ENCODE measurements at places on chromosomes 1 and 21.
A peak's percentile ranks its signal among the peaks of the same experiment; 100 is the strongest.

DNA sequence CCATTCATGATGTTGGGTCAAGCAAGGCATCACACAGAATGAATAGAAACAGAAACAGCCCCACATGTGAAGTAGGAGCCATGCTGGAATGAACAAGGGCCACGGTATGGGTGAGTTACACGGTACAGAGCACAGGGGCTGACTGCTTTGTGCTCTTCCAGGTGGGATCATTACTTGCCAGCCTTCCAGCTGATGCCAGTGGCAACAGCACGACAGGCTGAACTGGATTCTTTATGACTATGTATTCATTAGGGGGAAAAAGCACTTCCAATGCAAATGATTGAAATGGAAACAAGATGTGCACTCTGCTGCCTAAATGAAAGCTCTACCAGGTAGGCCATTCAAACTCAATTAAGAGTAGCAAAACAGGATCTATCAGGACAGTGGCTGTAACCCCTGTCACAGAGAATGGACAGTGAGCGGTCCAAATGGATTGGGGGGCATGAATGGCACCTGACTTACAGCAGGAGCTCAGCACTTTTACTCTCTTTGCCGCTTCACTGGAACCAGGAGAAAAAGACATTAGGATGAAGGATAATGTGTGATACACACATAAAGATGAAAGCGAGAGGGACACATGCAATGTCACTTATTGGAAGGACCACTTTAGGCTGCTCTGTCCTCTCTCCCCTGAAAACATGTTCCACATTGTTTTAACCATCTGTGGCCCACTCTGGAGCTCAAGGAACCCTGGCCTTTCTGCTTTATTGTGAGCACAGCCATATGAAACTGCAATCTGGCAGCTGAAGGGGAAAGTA, 23.4 kb upstream of the IRF2BP2 start:
- DNase-seq, result no peak

DNA sequence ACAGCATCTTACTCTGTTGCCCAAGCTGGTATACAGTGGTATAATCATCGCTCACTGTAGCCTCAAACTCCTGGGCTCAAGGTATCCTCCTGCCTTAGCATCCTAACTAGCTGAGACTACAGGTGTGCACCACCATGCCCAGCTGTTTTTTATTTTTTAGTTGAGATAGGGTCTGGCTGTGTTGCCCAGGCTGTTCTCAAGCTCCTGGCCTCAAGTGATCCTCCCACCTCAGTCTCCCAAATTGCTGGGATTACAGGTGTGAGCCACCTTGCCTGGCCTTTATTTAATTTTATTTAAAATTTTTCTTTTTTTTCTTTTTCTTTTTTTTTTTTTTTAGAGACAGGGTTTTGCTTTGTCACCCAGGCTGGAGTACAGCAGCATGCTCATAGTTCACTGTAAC, 9.2 kb downstream of the MAP7D1 start:
- DNase-seq, result no peak

GRCh38 chr1:53298045-53298637, 29.7 kb downstream of the LRP8 start:
- no peak for DNase-seq

GRCh38 chr1:200165493-200166220, 138.1 kb downstream of the NR5A2 start:
- no peak for DNase-seq

DNA sequence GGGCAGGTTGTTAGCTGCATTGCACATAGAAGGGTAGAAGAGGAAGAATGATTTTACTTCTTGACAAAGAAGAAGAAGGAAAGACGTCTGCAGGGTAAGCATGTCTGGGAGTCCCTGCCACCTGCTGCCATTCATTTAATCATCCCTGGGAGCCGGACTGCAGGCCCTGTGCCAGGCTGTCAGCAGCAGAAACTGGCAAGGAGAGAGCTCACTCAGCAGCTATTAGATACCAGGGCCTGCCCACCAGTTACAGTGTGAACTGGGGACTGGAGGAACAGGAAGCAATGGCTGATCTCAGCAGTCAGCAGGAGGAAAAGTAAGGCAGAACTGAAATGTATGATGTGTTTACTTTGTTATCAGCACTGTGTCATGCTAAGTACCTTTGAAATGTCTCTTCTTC, 75.7 kb upstream of the C1orf87 start:
- DNase-seq, result no peak

DNA sequence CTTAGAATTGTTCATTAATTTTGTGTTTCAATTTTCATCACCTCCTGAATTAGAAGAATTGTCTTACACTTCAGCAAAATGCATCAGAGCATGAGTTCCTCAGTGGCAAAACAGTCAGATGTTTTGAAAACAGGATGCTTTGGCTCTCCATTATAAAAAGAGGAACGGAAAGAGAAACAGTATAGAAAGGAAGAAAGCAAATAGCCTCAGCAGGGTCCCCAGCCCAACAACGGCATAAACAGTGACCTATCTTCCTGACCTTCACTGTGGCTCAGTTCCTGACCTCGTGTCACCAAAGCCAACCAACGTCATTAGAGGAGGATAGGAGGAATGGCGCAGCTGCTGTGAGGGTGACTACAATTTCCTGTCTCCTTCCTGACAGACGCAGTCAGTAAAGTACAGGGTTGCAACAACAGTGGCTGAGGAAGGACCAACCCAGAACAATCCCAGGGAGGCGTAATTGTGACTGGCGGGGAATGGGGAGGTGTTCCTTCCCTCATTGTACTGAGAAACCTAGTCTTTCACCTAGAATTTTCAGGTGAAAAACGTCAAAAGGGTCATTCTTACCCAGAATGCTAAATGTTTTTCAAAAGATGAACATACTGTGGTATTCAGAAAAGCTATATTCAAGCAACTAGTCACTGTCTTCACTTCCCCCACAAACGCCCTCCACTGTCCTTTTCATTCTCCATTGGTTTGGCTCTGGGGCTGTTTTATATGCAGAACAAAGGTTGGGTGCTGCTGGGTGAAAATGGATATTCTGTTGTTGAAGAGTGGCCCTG, 197.9 kb upstream of the SGIP1 start:
- no peak for DNase-seq

DNA sequence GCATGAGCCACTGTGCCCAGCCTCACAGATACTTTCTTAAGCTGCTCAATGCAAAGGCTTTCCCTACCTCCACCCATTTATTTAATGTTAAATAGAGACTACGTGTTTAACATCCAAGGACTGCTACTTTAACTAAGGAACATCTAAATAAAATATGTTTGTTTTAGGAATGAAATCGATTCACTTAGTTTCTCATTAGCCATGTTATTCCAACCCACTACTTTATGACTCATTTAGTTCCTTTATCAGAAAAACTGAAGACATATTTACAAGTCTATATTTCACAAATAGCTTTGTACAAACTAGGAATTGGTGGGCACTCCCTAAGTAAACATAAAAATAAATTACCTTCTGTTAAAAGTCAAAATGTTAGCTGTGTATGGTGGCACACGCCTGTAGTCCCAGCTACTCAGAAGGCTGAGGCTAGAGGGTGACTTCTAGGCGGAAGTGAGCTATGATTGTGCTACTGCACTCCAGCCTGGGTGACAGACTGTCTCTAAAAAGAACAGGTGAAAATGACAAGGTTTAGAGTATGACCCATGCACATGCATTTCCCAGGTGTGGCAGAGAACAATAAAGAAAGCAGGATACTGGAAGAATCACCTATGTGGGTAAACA, 39.9 kb upstream of the AK4 start:
- DNase-seq, result no peak

- DNase-seq, result no peak
Observed at GRCh38 chr1:1197551-1198422, 8.6 kb downstream of the TNFRSF18 start.

DNA sequence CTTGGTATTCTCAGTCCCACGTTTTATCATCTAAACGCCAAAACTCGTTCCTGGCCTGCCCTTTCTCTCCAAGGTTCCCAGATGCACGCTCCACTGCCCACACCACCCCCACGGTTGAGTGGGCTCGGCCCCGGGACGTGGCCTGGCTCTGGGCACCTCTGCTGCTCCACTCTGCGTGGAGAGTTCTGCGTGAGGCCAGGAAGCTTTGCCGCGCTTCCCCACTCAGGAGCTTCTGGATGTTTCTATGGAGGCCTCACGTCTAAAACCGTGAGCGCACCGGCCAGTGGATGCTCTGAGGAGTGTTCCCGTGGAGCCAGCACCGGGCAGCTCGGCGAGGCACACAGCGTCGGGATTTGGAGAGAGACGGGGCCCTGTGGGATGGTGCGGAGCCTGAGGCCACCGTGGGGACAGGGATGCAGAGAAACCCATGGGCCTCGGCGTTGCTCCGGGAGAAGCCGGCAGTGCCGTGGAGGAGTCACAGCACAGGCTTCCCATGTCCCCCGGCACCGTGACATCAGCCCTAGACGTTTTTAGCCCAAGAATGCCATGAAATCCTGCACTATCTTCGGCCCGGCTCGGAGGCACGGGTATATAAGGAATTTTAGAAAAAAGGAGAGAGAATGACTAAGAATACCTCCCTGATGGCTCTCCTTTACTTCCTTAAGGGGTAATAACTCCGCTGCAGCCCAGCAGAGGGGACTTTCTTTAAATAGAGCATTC, 125.9 kb downstream of the PRDM16 start:
- no peak for DNase-seq

DNA sequence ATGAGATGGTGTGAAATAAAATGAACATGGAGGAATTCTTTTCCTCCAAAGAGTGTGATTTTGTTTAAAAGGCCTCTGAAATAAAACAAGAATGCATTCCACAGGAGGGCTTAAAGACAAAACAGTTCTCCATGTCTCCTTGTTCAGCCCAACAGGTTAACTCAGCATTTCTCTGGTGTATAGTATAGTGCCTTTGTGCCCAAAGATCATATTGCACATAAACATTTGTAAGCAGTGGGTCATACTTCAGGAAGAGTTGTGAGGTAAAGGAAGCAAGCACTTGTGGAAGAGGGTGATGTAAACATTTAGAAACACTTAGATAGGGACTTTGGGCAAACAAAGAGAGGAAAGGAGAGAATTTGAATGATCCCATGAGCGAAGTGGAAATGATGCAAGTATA, 433.9 kb downstream of the SIPA1L2 start:
- no peak for DNase-seq

- DNase-seq, result no peak
Observed at GRCh38 chr1:242827538-242827937, 303.0 kb upstream of the PLD5 start.

DNA sequence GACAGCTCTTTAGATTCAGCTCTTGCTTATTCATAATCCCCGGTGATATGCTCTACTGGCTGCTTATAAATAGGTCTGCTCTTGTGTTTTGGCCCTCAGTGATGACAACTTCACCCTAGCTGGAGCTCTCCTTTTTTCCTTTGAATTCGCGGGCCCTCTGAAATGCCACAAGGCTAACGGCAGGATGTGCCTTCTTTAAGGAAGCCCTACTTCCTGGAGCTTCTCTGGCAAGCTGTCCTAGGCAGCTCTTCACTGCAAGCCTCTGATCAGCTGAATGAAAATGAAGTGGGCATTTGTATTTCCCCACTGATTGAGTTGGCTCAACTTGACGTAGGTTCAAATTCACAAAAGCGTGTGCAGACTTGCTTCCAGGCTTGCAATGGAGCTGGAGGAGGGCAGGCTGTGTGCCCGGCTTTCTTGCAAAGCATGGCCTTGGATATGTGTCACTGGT, 22.2 kb downstream of the SGIP1 start:
- DNase-seq, result no peak

- DNase-seq, result no peak
Observed at GRCh38 chr1:226406401-226406881, 1.5 kb downstream of the PARP1 start.

GRCh38 chr1:983798-984475, 2.0 kb upstream of the PERM1 start:
- DNase-seq, result peak; percentile 42

GRCh38 chr1:209567698-209568175, 15.8 kb upstream of the CAMK1G start:
- DNase-seq, result no peak

DNA sequence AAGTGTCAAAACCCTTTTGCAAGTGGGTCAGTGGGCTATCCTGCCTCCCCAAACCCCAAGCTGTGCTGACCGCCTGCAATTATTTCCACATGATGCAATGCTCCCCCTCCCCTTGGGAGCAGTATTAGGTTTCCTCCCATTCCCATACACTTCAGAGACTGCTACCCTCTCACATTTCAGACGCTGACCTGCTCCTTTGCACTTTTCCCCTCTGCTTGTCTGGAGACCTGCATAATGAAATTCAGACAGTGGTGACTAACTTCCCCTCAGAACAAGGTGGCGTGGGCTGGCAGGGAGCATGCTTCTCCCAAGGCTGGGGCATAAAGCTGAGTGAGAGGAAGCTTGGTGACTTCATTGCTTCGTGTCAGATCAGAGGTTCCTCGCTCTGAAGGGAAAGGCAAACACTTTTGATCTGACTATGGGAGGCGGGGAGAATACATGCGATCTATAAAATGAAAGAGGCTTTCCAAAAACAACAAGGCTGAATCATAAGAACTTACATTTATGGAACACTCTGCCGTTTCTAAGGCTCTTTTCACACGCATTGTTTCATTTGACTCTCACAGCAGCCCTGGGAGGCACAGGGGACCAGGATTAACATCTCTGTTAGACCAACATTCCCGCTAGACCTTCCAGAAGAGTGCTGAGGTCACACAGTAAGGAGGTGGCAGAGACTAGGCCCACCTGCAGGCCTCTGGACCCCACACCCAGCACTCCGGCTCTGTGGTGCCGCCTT, 27.5 kb upstream of the ROR1 start:
- no peak for DNase-seq

DNA sequence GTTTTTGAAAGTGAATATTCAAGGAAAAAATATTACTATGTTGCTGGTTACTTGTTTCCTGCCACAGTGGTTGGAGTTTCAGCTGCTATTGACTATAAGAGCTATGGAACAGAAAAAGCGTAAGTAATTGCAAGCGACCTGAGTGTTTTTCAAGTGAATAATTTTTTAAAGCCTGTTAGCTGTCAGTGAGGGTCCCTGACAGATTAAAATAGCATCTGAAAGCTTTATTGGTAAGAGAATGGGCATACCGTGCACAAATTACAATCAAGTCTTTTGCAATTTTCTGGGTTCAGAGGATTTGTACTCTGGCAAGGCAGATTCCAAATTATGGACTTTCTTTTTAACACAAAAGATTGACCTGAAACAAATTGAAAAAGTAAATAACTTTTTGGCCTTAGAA, 169.7 kb downstream of the ADGRL2 start:
- DNase-seq, result no peak

- no peak for DNase-seq
Observed at GRCh38 chr21:46424039-46424591, 34.6 kb upstream of the DIP2A start.

GRCh38 chr1:203691447-203691846, 64.8 kb downstream of the ATP2B4 start:
- no peak for DNase-seq

DNA sequence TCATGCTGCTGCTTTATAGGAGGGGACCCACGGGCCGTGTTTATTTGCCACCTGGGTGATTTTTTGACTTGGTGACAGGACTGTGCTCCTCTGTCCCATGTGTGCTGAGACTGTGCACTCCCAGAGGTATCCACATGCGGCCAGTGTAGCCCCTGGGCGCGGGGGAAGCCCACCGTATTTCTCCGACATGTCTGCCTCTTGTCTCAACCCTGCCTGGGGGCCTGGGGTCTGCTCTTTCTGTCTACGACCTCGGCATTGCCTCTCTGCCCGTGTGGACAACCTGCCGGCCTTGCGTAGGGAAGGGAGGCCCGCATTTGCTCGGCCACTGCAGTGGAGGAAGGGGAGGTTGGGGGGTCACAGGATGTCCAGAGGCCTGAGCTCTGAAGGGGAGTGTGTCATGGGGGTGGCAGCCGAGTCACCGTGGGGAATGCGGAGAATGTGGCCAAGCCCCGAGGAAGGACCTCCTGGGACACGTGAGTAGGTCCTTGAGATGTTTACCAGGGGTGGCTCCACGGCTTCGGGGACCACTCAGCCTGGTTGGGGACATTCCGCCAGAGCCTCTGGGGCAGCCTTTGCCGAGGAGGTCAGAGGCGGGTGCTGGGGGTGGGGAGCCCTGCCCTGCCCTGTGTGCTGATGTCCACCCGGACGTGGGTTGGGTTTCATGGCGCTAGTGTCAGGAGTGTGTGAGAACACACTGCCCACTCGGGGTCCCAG, 11.0 kb downstream of the PRKCZ start:
- DNase-seq, result no peak
